ENCODE measurements at places on chromosomes 4 and X. TPM values are rescaled to one million over a fixed set of nuclear protein-coding genes. Genes with fewer than 3 reads are reported as not detected.

The TCEAL3 gene
- 11.7 TPM for total RNA-seq

The F11 gene
- 2.2 TPM for total RNA-seq

The ARR3 gene
- not detected for total RNA-seq

The GPR119 gene
- total RNA-seq, result not detected

The HSFX4 gene
- total RNA-seq, result not detected

The HAND2 gene
- 0.20 TPM for total RNA-seq

The MND1 gene
- total RNA-seq, result 6.6 TPM

The PITX2 gene
- total RNA-seq, result 0.33 TPM

The CT45A2 gene
- total RNA-seq, result not detected

The MAGEE1 gene
- total RNA-seq, result 7.1 TPM

The FAM200B gene
- total RNA-seq, result 42.7 TPM

GRCh38 chrX:32985544-32985943, 225.8 kb downstream of the DMD start:
- peak; percentile 16 for DNase-seq

DNA sequence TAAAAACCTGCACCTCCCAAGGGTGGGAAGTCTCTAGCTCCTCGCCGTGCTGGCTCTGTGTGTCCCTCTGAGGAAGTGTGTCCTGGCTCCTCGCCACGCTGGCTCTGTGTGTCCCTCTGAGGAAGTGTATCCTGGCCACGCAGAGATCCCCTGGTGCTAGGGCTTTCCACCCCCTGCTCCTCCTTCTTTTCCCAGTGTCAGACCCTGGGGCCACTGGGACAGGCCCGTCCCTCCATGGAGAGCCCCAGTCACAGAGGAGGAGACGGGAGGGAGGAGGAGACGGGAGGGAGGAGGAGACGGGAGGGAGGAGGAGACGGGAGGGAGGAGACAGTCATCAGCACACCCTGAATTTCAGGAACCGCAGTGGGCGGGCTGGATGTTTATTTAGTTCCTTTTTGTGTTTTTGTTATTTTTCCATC, 53.8 kb upstream of the HGFAC start:
- DNase-seq, result peak; percentile 74

DNA sequence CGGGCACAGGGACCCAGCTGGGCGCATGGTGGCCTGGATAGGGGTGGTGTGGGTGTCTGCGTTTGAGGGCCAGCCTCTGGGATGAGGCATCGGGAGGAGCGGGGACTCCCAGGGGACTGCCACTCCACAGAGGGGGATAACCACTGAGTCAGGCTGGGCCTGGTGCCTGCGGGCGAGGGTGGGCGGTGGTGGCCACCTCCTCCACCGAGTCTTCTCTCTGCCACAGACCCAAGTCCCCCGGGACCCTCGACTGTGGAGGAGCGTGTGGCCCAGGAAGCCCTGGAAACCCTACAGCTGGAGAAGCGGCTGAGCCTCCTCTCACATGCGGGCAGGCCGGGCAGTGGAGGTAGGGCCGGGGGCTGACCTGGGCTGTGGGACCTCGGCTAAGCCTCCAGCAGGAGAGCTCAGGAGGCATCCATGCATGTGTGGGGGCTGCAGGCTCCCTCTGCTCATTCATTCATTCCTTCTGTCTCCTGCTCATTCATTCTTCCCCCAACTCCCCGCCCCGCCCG, 26.4 kb downstream of the DOK7 start:
- DNase-seq, result no peak

- DNase-seq, result no peak
These were observed 3.2 kb upstream of the UXT start for GRCh38 chrX:47662144-47662657.

DNA sequence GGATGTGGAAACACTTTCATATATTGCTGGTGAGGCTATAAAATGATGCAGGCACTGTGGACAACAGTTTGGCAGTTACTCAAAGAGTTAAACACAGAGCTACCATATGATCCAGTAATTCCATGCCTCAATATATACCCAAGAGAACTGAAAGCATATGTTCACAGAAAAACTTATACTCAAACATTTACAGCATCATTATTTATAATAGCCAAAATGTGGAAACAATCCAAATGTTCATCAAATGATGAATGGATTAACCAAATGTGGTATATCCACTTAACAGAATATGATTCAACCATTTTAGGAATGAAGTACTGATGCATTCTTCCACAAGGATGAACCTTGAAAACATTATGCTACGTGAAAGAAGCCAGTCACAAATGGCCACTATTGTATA, 603.8 kb downstream of the IQCM start:
- DNase-seq, result no peak

GRCh38 chr4:164288578-164288977, 465.4 kb upstream of the SMIM31 start:
- no peak for DNase-seq

DNA sequence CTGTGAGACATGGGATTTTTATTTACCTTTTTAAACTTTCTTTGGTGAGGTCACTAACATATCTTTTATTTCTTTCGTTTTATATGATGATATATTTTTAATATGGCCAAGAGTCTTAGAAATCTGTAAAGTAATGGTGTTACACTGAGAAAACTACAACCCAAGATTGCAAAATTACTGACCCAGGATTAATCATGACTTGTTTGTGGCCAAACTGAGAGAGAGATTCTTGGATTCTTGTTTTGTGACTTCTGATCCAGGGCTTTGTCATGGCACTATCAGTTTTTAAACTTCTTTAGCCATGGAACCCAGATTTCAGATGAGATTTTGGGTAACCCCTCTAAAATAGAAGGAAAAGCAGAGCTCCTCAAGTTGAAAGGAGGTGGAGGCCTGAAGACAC, 42.0 kb downstream of the SGMS2 start:
- DNase-seq, result no peak

DNA sequence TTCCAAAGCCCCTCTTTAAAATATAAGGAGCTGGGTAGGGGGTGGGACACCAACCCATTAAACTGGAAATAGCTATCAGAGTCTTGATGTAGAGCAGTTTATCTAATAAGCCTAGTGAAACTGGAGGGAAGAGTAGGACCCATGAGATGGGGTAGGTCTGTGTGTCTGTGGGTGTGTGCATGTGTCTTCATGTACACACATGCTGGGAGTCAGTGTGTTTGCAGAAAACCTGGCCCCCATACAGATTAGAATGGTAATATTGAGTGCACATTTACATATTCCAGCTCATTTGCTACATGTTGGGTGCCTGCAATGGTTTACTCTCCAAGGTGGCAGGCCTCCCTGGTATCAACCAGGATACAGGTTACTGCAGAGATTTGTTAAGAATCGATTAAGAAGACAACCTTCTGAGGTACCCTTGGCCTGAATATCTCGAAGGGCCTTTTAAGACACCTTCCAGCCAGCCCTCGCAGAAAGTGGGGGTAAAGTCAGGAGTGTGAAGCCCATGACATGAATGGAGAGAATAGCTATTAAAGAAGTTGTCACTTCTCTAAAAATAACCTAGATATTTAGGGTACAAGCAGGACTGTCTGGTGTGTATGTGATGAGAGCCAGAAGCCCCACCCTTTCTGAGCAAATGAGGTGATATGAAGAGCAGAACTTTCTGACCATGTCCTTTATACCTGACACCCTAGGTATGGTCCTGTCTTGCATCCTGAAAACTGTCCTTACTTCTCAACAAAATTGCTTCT, 75.7 kb upstream of the TEX13D start:
- DNase-seq, result no peak

DNA sequence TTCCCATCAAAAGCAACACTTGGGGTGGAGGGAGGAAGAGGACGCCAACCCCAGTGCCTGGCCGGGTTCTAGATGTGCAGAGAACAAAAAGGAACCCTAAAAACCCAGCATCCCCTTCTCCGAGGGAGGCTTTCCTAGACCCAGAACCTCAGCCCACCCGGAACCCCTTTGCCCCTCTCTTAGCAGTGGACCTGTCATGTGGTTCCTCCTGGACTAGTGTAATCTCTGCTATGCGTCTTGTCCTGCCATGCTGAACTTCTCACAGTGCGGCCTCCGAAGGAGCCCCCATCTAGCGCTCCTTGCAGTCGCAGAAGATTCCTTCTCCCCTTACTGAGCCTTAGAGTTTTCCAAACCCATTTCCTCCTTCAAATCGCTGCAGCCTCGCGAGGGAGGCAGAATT, 1.1 kb upstream of the PRRG3 start:
- DNase-seq, result no peak

GRCh38 chr4:83629945-83630721, 94.2 kb downstream of the GPAT3 start:
- no peak for DNase-seq

GRCh38 chr4:22553560-22553959, 37.7 kb upstream of the ADGRA3 start:
- no peak for DNase-seq

DNA sequence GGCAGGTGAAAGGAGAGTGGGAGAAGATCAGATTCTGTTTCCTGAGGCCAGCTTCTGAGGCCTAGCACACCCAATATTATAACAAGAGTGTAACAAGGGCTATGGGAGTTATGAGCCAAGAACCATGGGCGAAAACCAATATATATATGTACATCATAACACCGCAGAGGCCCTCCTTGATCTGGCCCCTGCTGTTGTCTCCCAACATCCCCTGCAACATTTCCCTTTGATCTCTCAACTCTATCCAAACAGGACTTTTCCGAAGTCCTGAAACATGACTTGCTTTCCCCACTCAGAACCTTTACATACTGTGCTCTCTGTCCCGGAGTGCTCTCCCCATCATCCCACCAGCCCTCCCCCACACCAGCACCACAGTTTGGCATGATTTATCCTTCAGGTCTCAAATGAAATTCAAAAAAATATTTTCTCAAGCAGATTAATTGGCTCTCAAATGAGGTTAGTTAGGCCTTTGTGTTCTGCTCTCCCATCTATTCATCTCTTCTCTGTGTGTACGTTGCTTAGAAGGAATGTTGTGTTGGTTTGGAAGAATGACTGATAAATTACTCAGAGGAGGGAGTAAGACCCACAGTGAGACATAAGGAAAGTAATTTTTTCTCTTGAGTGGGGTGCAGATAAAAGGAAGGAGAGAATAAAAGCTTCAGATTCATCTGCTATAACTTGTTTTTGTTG, 58.1 kb upstream of the SMIM10 start:
- DNase-seq, result no peak

- DNase-seq, result no peak
These were observed 324.1 kb upstream of the GALNT7 start for GRCh38 chr4:172844556-172844955.

DNA sequence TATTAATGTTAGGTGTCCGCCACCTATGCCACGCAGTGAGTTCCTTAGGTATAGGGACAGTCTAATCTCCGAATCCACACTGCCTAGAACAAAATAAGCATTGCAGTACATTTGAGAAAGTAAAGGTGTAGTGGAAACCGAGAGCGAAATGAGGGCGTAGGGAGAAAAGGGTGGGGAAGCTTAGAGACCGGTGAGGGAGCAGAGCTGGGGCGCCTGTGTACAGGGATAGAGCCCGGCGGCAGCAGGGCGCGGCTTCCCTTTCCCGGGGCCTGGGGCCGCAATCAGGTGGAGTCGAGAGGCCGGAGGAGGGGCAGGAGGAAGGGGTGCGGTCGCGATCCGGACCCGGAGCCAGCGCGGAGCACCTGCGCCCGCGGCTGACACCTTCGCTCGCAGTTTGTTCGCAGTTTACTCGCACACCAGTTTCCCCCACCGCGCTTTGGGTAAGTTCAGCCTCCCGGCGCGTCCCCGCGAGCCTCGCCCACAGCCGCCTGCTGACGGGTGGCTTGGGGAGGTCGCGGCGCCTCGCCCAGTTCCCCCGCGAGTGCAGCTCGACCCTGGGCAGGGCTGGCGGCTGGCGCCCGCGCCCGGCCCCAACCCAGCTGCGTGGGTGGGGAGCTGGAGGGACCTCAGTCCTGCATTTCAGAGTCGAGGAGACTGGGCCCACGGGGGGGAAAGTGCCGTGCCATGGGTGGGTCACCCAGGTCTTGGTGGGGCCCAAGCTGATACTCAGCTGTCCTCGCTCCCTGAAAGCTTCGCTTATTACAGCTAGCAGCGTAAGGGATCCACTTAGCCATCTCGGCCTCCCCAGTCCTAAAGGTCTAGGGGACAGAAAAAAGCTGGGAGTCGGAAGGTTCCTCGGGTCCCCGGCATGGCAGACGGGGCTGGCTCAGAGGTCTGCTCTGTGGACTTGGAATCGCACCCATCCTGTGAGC, at the start of gene ANXA3:
Gene ANXA3, plus strand, starts transcription at position 351 of the 932 bp plus-strand sequence. CDS start 2,704 bp downstream, outside the sequence.
- no peak for DNase-seq

DNA sequence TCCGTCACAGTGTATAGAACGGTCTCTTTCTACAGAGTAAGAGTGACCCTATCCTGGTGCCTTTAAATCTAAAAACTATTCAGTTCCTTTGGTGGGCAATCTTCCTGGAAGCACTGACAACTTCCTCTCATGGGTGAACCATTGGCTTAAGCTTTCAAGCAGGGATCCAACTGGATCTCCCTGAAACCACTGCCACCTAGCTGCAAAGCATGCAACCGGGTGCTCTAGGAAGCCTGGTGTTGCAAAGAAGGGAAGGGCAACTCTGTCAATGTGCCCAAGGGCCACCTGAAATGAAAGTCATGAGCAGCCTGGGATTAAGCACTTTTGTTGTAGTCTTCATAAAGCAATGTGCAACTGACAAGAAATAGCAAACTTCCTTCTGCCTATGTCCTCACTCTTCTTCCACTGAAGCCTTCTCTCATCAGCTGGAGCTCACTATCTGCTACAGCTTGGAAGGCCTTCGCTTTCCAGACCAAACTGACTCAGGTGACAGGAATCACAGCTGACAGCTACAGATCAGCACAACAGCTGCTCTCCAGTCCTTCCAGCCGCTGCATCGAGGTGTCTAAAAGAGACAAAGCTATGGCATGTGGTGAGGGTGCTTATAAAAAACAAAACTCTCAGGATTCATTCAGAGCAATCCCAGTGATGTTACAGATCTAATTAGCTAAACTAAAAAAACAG, 46.1 kb downstream of the SETD7 start:
- no peak for DNase-seq

DNA sequence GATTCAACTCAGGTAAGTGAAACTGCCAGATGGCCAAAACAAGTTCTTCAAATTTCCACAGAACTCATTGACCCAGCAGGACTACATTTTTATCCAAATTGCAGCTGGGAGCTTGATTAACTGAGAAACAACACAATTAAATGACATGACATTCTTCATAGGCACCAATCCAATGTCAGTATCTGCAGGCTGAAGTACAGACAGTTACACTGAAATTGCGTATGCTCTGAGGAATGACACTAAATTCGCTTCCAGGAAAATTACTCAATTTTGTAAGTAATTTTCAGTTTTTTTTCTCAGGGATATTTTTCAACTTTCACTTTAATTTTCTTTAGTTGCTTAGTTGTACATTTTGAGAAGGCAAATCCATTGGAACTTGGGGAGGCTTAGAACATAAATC, 4.5 kb downstream of the C1GALT1C1 start:
- no peak for DNase-seq

All from spinal cord (tissue), 10 donors.